ENCODE measurements at places on chromosomes 4 and X. TPM values are rescaled to one million over a fixed set of nuclear protein-coding genes. Genes with fewer than 3 reads are reported as not detected.

DNA sequence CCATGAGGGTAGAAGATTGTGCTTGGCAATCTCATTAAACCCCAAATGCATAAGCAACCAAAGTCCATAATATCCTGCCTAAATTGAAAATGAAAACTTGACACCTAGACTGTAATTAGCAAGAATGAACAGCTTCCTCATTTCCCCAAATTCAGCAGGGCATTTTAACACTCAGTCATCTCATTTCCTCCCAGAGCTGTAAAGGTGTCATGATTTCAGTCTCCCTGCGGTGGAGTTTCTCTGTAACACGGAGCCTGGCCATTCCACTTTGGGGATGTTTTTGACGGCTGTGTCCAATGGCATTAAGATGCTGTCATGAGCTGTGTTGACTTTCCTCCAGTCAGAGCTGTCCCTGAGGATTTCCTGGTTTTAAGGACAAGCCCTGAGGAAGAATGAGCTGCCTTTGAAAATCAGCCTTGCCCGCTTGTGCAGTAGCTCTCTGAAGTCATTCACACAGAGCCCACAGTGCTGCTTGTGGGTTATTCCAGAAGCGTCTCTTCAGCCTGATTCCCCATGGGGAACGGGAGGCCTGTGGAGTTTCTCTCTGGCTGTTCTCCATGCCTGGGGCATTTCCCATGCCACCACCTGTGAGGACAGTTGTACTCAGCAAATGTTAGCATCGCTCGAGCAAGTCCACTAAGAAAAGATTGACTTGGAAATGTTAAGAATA is 187.0 kb downstream of the MID1 start:
- H3K4me3 ChIP-seq = no peak overlapping the region
- no peaks in the 10 kb centered on the region for H3K4me1 ChIP-seq
- no peaks in the 10 kb centered on the region for H3K36me3 ChIP-seq
- H3K27me3 ChIP-seq = peaks cover 5% of the 10 kb centered on the region

DNA sequence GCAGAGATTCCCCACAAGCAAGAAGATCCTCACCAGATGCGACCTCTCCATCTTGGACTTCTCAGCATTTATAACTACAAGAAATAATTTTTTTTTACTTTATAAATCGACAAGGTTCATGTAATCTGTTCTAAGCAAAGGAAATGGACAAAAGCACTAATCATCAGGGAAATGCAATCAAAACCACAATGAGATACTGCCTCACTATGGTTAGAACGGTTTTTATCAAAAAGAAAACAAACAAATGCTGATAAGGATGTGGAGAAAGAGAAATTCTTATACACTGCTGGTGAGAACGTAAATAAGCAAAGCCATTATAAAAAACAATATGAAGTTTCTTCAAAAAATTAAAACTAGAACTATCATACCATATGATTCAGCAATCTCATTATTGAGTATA is 1382.6 kb downstream of the ARAP2 start:
- no peak overlapping the region for H3K27ac ChIP-seq
- DNase-seq = no peak
- no peaks in the 10 kb centered on the region for H3K27me3 ChIP-seq
- no peaks in the 10 kb centered on the region for H3K4me1 ChIP-seq
- H3K36me3 ChIP-seq = no peaks in the 10 kb centered on the region

DNA sequence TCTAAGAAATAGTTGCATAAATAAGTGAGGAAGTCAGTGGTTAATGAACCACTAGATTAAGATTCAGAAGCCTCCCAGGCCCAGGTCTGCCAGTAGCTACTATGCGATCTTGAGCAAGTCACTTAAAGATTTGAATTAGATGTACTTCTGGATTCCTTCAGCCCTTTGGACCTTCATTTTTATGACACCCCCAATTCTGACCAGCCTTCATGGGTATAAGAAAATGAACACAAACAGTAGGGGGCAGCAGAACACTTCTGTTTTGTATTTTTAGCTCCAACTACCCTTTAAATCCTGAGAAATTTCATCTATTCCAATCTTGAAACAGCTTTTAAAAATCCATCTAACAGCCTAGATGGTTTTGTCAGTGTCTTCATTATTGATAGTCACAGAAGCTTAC is 19.0 kb downstream of the TMEM47 start:
- no peak overlapping the region for H3K27ac ChIP-seq
- H3K36me3 ChIP-seq = no peaks in the 10 kb centered on the region
- no peak overlapping the region for H3K4me3 ChIP-seq
- H3K4me1 ChIP-seq = no peaks in the 10 kb centered on the region

- no peak for DNase-seq
- no peaks in the 10 kb centered on the region for H3K27me3 ChIP-seq
- no peaks in the 10 kb centered on the region for H3K36me3 ChIP-seq
- peaks cover 9% of the 10 kb centered on the region for H3K4me1 ChIP-seq
Observed at GRCh38 chr4:124019749-124020549, 623.4 kb downstream of the SPRY1 start.

- no peak for DNase-seq
- no peaks in the 10 kb centered on the region for H3K27me3 ChIP-seq
- no peak overlapping the region for H3K27ac ChIP-seq
- no peaks in the 10 kb centered on the region for H3K4me1 ChIP-seq
- no peak overlapping the region for H3K4me3 ChIP-seq
Observed at GRCh38 chr4:43758836-43759235, 689.8 kb downstream of the KCTD8 start.

DNA sequence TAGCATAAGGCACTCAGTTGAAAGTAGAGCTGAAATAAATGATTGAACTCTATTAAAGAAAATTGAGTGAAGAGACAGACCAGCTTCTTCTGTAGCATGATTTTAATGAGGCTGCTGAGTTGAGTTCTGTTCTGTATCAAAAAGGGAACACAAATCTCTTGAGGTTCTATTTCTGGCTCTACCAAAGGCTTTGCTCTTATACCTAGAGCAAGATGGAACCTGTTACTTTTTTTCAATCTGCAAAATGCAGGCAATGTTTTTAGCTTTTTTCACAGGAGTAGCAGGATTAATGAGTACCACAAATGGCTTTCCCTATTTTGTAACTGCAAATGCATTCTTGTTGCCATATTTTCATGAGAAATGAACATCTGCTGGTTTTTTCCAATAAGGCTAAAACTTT is 4.2 kb upstream of the ERVMER34-1 start:
- H3K27ac ChIP-seq = no peak overlapping the region
- H3K4me3 ChIP-seq = no peak overlapping the region
- DNase-seq = no peak
- peaks cover 5% of the 10 kb centered on the region for H3K4me1 ChIP-seq
- peaks cover 3% of the 10 kb centered on the region for H3K36me3 ChIP-seq

GRCh38 chr4:112403101-112403945 is 106.2 kb downstream of the ALPK1 start:
- H3K4me3 ChIP-seq = no peak overlapping the region
- DNase-seq = no peak
- peaks cover 4% of the 10 kb centered on the region for H3K36me3 ChIP-seq
- no peaks in the 10 kb centered on the region for H3K4me1 ChIP-seq

DNA sequence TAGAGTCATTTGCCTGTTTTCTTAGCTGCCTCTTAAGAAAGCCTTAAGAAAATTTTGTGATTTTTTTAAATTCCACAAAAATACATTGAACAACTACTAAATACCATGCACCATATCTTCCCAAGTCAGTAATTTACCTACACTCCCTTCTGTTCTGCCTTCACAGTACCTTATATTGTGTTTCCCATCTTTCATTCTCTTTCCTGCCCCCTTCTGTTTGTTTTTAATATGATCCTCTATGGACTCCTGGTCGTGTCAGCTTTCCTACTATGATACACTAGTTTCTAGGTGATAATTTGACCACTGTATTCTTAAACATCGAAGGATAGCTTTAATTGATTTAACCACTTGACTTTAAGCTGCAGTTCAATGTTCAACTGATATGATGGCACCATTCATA is 297.7 kb upstream of the HAND2 start:
- no peak overlapping the region for H3K4me3 ChIP-seq
- no peak overlapping the region for H3K27ac ChIP-seq
- no peaks in the 10 kb centered on the region for H3K27me3 ChIP-seq
- H3K36me3 ChIP-seq = no peaks in the 10 kb centered on the region
- H3K4me1 ChIP-seq = no peaks in the 10 kb centered on the region

DNA sequence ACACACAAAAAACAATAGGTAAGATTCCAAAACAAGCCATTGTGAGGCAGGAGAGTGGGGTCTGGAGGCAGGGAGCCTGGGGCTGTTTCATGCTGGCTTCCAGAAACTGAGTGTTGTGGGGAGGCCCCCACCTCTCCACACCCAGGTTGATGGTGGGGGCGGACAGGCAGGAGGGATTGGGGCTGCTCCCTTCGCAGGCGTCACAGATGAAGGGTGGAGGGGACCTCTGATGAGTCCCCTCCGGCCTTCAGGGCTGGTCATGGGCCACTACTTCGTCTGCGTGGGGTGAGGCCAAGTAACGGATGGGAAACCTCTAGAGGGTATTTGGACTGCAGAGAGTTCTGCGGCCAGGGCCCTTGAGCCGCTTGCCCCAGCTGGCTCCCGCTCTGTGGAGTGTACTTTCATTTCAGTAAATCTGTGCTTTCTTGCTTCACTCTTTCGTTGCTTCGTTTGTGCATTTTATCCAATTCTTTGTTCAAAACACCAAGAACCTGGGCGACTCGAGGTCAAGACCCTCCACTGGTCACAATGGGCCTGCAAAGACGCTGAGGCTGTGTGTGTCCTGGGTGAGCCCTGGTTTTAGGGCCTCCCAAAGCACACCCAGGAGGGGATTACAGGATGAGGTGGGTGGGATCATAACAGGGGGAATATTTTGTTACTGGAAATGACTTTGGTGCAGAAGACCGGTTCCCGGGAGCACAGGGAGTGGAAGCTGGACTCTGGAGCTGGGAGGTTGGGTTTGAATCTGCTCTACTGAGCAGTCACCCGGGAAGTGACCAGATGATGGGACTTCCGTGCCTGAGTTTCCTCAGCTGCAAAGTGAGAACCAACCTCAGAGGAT is 83.7 kb upstream of the ADRA2C start:
- H3K27me3 ChIP-seq = peaks cover 5% of the 10 kb centered on the region
- no peaks in the 10 kb centered on the region for H3K4me1 ChIP-seq
- no peak for DNase-seq
- H3K36me3 ChIP-seq = no peaks in the 10 kb centered on the region
- no peak overlapping the region for H3K27ac ChIP-seq

GRCh38 chrX:11412715-11413623 is 119.8 kb downstream of the AMELX start:
- H3K27ac ChIP-seq = no peak overlapping the region
- H3K4me1 ChIP-seq = no peaks in the 10 kb centered on the region
- no peak overlapping the region for H3K4me3 ChIP-seq
- no peaks in the 10 kb centered on the region for H3K36me3 ChIP-seq
- no peak for DNase-seq
- peaks cover 19% of the 10 kb centered on the region for H3K27me3 ChIP-seq

- no peaks in the 10 kb centered on the region for H3K4me1 ChIP-seq
- no peak overlapping the region for H3K4me3 ChIP-seq
- no peak for DNase-seq
Observed at GRCh38 chrX:29145316-29145715, 558.1 kb downstream of the IL1RAPL1 start.

DNA sequence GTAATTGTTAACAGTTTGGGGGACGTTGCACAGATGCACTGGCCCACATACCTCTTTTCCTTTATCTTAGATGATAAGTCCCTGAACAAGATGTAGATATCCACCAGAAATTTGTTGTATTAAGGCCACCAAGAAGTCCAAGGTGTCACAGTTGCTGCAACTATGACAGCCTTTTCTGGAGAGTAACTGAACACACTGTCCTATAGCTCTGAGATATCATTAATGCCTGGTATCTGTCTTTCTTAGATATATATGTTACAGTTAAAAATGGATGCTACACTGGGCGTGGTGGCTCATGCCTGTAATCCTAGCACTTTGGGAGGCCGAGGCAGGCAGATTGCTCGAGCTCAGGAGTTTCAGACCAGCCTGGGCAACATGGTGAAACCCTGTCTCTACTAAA is 77.8 kb upstream of the PRDX4 start:
- no peaks in the 10 kb centered on the region for H3K4me1 ChIP-seq
- H3K27me3 ChIP-seq = no peaks in the 10 kb centered on the region
- H3K4me3 ChIP-seq = no peak overlapping the region
- H3K27ac ChIP-seq = no peak overlapping the region
- no peaks in the 10 kb centered on the region for H3K36me3 ChIP-seq
- DNase-seq = no peak

GRCh38 chrX:136256026-136256425 is 4.8 kb upstream of the MAP7D3 start:
- H3K36me3 ChIP-seq = no peaks in the 10 kb centered on the region
- DNase-seq = no peak
- H3K4me1 ChIP-seq = peaks cover 20% of the 10 kb centered on the region
- H3K27me3 ChIP-seq = peaks cover 31% of the 10 kb centered on the region
- no peak overlapping the region for H3K4me3 ChIP-seq

GRCh38 chrX:79366873-79367749 is at the start of gene ITM2A:
ITM2A (minus strand) TSS chrX:79367334; CDS start chrX:79367215, 119 bp downstream.
- peaks cover 7% of the 10 kb centered on the region for H3K36me3 ChIP-seq
- peak; percentile 59 for DNase-seq
- peak within 1 kb of the TSS; percentile 95 for H3K4me3 ChIP-seq
- peaks cover 21% of the 10 kb centered on the region for H3K27me3 ChIP-seq
- peaks cover 31% of the 10 kb centered on the region for H3K4me1 ChIP-seq

DNA sequence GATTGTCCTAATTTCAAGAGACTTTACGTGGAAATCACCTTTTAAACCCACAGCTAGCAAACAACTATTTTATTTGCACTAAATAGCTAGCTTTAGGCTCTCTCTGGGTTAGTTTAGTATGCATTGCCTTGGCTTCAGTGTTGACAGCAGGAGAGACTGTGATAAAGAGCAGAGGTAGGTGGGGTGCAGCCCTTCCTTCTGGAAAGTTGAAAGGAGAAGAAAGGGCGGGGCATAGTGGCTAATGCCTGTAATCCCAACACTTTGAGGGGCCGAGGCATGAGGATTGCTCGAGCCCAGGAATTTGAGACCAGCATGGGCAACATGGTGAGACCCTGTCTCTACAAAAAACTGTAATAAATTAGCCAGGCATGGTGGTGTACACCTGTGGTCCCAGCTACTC is 29.0 kb upstream of the TMEM154 start:
- peaks cover 7% of the 10 kb centered on the region for H3K27me3 ChIP-seq
- peaks cover 9% of the 10 kb centered on the region for H3K36me3 ChIP-seq
- no peak for DNase-seq
- H3K27ac ChIP-seq = no peak overlapping the region
- H3K4me3 ChIP-seq = no peak overlapping the region
- peaks cover 7% of the 10 kb centered on the region for H3K4me1 ChIP-seq

- no peaks in the 10 kb centered on the region for H3K36me3 ChIP-seq
- H3K27ac ChIP-seq = no peak overlapping the region
- H3K4me1 ChIP-seq = no peaks in the 10 kb centered on the region
Observed at GRCh38 chrX:147962476-147962875, 18.7 kb upstream of the FMR1NB start.

GRCh38 chr4:25972984-25973745 is 59.1 kb downstream of the SMIM20 start:
- peaks cover 6% of the 10 kb centered on the region for H3K4me1 ChIP-seq
- H3K27me3 ChIP-seq = peaks cover 39% of the 10 kb centered on the region
- DNase-seq = no peak
- H3K36me3 ChIP-seq = no peaks in the 10 kb centered on the region

- peaks cover 3% of the 10 kb centered on the region for H3K36me3 ChIP-seq
- no peak overlapping the region for H3K4me3 ChIP-seq
- H3K27me3 ChIP-seq = peaks cover 25% of the 10 kb centered on the region
- peaks cover 22% of the 10 kb centered on the region for H3K4me1 ChIP-seq
Observed at GRCh38 chr4:72109364-72109763, 77.6 kb downstream of the NPFFR2 start.

GRSF1 gene
- total RNA-seq = 107 TPM

F8A2 gene
- total RNA-seq = not detected

NDST3 gene
- not detected for total RNA-seq

LGI2 gene
- not detected for total RNA-seq

LPAR4 gene
- not detected for total RNA-seq

PNMA5 gene
- total RNA-seq = not detected

SCD5 gene
- total RNA-seq = 1.6 TPM

DSPP gene
- total RNA-seq = not detected

HCFC1 gene
- total RNA-seq = 65.8 TPM

PLXNB3 gene
- total RNA-seq = 1.7 TPM
